Large intestine (tissue), 12 donors: ENCODE measurements at places on chromosomes 1 and 21. TPM values are rescaled to one million over a fixed set of nuclear protein-coding genes. Genes with fewer than 3 reads are reported as not detected.

Gene LMX1A
- 1.3 TPM for polyA plus RNA-seq

Gene FAM43B
- polyA plus RNA-seq: 0.31 TPM

- no peak for DNase-seq
These were observed 141.4 kb downstream of the LHX8 start for GRCh38 chr1:75275631-75276030.

- no peak for DNase-seq
These were observed 48.2 kb upstream of the LRP8 start for GRCh38 chr1:53376041-53376461.

DNA sequence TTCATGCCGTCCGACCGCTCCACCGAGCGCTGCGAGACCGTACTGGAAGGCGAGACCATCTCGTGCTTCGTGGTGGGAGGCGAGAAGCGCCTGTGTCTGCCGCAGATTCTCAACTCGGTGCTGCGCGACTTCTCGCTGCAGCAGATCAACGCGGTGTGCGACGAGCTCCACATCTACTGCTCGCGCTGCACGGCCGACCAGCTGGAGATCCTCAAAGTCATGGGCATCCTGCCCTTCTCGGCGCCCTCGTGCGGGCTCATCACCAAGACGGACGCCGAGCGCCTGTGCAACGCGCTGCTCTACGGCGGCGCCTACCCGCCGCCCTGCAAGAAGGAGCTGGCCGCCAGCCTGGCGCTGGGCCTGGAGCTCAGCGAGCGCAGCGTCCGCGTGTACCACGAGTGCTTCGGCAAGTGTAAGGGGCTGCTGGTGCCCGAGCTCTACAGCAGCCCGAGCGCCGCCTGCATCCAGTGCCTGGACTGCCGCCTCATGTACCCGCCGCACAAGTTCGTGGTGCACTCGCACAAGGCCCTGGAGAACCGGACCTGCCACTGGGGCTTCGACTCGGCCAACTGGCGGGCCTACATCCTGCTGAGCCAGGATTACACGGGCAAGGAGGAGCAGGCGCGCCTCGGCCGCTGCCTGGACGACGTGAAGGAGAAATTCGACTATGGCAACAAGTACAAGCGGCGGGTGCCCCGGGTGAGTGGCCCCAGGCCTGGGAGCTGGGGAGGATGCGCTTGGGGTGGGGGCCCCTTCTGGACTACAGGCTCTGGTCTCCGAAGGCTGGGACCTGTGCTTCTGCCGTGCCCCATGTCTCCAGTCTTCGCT is 1.1 kb downstream of the SKI start:
- DNase-seq: no peak

Gene TNFRSF4
- 1.1 TPM for polyA plus RNA-seq

DNA sequence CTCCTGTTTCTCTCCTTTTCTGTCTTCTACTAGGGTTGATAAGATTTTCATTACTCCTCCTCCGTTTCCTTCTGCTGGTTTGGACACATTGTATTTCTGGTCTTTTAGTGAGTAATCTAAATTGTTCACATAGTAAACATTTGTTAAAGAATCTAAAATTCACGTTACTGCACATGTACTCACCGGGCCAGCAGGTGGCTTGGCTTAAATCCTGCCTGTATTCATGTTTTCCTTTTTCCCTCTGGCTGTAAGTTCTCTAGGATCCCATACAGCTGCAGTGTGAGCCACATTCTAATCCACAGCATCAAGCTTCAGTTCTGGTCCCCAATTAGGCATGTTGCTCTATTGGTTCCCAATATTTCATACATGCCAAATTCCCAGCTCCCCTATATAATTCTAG is 958.3 kb downstream of the ADGRL2 start:
- no peak for DNase-seq

GRCh38 chr1:63688302-63688890 is 85.4 kb upstream of the ROR1 start:
- DNase-seq: no peak

DNA sequence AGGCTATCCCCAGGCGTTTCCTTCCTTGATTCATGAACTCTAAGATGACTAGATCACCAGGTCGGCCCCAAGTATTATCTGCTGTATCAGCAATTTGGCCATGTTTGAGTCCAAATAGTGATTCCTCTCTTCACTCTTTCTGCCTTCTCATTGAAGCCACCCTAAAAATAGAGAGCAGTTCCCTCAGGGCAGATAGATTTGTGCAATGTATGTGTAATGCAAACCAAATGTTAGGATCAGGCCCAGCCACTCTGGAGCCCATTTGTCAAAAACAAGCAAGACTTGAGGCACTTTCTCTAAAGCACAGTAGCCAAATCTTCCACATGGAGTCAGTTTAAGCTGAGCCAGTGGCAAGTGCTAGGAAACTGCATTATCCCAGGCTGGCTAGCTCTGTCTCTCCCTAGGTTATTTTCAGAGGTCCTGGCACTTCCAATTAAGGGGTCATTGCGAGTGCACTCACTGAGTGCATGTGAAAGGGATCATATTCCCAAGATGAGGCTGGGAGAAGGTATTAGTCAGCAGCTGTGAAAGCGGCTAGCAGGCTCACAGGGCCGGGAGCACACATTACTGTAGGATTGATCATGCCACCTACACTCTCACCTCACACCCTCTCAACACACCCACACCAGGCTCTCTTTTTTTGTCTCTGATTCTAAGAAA is 97.9 kb upstream of the RAB3GAP2 start:
- DNase-seq: no peak

- DNase-seq: no peak
These were observed 134.4 kb downstream of the LRRC7 start for GRCh38 chr1:69702085-69702484.

DNA sequence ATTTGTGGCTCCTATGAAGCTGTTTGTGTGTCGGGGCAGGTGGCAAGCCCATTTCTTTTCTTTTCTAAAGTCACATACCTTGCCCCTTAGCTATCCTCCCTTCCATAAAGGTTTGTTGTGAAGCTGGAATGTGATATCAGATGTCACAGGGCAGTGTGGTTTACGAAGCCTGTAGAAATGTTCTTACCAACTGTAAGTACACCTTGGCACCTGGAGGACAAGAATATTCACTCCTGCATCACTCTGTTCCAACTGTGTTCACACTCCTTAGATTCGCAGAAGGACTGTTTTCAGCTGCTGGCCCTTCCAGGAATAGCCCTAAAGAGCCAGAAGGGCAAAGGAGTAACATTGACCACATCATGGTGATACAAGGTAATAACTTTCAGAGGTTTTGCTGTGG is 176.9 kb downstream of the FGGY start:
- no peak for DNase-seq
